ENCODE measurements at places on chromosomes 2 and 18.

GRCh38 chr2:69059731-69060290, 46.8 kb downstream of the ANTXR1 start:
- DNase-seq = no peak

DNA sequence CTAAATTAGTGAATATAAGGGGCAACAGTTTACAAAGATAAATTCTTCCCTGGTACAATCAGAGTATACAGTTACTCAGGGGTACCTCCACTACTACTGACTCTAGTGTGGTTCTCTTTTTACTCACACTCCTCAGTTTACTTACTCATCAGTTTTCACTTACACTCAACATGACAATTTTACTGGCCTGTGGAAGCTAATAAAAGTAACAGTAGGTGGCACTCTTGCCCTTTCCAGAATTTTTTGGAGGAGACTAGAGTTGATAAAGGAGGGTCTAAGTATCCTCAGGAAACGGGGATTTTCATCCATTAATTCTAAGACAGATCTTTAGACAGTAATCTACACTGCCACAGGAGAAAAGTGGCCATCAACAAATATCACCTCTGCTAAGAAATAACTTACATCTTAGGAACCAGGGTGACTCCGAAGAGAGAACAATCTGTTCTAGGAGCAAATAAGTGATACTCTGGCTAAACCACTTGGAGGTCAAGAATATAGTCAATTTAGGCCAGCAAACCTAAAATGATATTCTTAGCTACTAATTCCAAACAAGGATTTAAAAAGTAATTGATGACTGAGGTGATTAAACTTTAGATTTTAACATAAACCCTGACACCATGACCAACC, 61.3 kb downstream of the ATL2 start:
- peak; percentile 67 for DNase-seq

DNA sequence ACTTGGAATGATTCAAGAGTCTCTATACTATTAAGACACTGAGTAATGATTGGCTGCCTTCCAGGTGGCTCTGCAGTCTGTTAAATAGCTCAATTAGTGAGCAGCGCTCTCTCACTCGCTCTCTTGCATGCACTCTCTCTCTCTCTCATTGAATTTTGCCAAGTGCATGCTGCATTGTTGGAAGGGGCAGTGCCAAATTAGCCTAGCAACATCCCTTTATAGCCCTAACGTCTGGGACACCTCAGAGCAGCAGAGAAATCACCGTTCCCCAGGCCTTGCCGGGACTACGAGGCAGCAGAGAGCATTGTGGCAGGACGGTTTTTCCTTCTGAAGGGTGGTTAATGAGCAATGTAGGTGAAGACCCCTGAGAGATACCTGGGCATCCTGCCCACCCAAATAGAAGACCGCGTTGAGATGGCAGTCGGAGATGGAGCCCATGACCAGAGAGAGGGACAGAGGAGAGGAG, 447.6 kb upstream of the POU3F3 start:
- DNase-seq = peak; percentile 36

GRCh38 chr2:70123051-70123828, 36.0 kb downstream of the PCBP1 start:
- no peak for DNase-seq

DNA sequence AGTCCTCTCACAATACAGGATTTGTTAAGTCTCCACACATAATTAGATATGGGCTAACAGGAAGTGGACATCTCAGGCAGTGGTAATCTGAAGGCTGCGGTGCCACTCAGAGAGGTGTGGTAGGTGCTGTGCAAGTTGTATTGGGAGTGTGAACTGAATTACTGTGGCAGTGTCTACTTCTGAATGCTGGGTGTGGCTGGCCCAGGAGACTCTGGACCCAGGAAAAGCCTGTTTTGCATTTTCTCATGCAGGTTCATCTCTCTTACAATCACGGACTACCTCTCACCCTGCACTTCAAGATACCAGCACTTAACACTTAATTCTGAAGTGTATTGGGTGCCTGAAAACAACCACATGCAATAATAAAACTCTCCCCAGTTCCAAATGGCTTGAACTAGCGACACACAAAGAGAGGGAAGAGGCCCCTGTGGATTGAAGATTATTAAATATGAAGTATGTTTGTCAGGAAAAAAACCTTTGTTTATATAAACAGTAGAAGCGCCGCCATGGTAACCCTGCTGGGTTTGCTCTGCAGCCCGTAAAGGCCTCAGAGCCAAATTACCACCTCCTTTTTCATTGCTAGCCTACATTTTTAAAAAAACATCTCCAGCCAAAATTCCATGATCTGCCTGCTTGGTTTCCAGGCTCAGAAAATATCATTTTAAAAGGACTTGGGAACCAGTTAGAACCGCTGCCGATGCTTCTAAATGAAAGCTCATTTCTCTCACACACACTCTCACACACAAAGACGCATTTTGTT, 77.5 kb downstream of the GFPT1 start:
- DNase-seq = peak; percentile 37

- DNase-seq = peak; percentile 65
Observed at GRCh38 chr2:54559593-54560145, 103.5 kb downstream of the SPTBN1 start.

- DNase-seq = no peak
Observed at GRCh38 chr2:95149397-95149984, 10.2 kb downstream of the ZNF514 start.

- peak; percentile 73 for DNase-seq
Observed at GRCh38 chr18:61901323-61901986, 8.6 kb upstream of the RNF152 start.

DNA sequence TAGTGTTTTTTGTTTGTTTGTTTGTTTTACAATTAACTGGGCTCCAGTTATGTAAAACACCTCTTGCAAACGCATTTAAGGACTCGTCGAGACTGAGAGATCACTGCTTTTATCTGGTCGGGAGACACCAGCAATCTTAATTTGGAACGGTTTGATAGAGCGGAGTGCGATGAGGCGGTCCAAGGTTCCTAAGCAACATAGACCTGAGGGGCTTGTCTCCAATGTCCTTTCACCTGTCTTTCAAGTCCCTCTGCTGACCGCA, 729 bp upstream of the SELENOI start:
- no peak for DNase-seq

DNA sequence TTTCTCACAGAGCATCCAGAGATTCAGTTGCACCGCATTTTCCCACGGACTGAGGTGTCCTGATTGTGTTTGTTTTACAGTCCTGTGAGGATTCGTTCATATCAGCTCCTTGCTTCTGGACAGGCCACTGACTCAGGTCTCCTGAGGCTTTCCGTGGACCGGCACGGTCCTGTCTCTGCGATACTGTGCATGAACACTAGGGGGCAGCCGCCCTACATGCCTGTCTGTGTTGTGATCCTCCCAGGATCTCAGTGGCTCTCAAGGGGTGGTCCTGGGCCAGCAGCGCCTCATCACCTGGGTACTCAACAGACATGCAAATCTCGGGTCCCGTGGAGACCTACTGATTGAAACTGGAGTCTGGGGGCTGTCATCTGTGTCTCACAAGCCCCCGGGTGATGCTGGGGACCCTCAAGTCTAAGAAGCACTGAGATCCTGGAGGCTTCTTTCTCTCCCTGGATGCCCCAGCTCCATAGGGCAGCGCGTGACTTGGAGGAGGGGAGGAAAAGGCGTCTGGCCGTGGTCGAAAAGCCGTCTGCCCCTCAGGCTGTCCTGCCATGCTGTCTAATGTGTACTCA, 28.9 kb downstream of the IL1R2 start:
- peak; percentile 81 for DNase-seq

DNA sequence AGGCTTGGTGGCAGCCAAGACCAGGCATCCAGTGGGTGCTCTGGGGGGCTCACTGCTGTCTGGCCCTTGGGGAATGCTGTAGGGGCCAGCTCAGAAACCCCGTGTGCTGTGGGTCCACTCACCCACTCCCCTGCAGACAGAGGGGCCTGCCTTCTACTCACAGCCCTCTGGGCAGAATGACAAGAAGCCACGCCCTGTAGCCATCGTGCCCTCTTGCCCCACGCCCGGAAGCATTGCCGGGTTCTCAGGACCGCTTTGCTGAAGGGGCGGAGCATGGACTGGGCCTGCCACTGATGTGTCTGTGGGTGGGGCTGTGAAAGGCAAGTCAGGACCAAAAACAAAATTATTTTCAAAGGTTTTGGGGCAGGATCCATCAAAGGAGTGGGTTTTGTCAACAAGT, 27.8 kb downstream of the GLI2 start:
- no peak for DNase-seq

DNA sequence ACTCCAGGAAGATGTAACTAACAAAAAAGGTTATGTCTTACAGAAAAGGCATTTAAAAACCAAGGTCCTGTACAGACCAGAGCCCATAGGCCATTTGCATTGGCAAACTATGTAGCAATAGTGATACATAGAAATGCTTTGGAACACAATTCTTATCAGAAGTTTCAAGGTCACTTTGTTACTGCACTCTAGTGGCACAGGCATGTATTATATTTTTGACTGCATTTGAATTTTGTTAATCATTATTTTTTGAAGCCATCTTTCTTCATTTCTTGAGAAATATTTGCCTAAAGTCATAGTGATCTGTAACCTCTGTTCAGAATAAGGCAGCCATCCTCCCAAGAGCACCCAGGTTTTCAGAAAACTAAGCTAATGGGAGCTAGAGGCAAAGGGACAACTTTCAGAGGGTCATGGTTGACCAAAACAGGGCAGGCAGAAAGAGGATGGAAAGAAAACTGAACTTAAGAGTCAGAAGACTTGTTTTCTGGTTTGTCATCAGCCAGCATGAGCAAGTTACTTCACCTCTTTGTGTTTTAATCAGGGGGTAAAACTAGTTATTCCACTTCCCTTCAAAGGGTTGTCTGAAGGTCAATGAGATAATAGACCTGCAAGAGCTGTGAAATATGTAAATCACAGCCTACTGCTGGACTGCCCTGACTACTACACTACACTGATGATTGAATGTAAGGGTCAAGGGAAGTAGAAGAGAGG, 41.5 kb downstream of the SLC38A11 start:
- no peak for DNase-seq

DNA sequence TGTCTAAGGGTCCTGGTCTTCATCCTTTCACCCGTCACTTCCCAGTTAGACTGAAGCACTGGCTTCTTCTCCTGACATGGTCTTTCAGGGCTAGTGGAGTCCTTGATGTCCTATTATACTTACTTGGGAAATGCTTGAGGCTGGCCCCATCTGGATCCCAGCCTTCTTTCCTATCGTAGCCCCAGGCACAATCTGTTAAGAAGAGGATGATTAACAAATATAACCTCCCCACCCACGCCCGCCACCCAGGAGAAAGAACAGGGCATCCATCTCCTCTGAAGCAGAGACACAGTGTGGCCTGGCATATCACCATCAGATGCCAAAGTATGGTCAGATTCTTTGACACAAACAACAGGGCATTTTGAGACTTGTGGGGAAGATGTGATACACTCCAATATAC, 530.1 kb downstream of the SOX11 start:
- peak; percentile 33 for DNase-seq

DNA sequence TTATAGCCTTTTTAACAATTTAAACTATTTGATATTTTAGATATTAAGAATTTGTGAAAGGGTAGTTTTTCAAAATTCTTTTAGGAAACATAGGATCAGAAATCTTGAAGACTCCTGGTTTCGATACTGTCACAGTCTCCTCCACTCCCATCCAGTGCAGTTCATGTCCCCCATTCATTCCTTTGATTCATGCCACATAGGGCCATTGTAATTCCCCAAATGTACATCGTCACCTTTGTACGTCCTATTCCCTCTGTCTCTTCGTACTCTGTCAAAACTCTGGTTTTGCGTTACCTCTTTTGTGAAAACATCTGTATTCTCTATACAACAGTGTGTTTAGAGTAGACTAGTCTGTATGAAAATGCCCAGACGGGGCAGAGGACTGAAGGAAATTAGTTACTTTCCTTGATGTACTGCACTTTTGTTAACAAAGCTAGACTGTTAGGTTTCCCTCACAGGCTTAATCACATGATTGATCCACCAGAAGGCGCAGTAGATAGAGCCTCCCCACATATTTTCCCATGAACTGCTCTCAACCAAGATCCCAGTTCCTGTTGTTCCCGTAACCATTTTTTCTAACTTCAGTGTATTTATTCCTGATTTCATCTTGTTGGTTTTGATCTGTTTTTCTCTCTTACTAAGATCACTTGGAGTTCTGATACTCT, 2.5 kb downstream of the MRPL35 start:
- no peak for DNase-seq

Measured in SK-N-SH (cell line).